Chondrocyte (in vitro differentiated cells): ENCODE measurements at places on chromosomes 16 and 17. TPM values are rescaled to one million over a fixed set of nuclear protein-coding genes. Genes with fewer than 3 reads are reported as not detected.

SLC16A11 gene
- total RNA-seq = 0.41 to 0.85 TPM (median 0.47 TPM) in 3 replicates

FSCN2 gene
- total RNA-seq = 4.1 to 6.1 TPM (median 5.3 TPM) in 3 replicates

MT1A gene
- 1.1 TPM in 1 of 3 replicates, not detected in the others for total RNA-seq

PRSS53 gene
- 3.3 to 7.0 TPM (median 5.9 TPM) in 3 replicates for total RNA-seq

CCL5 gene
- total RNA-seq = not detected in 3 replicates

TBX4 gene
- not detected in 3 replicates for total RNA-seq

TP53I13 gene
- total RNA-seq = 44.6 to 49.8 TPM (median 48.3 TPM) in 3 replicates

C17orf100 gene
- total RNA-seq = 2.0 to 3.0 TPM (median 2.9 TPM) in 3 replicates

ABCA6 gene
- total RNA-seq = 0.26 to 0.46 TPM (median 0.30 TPM) in 3 replicates

C16orf89 gene
- total RNA-seq = not detected in 3 replicates

GLTPD2 gene
- not detected in 3 replicates for total RNA-seq

CHRNE gene
- 0.22 to 0.35 TPM in 2 of 3 replicates, not detected in the other for total RNA-seq

RNF157 gene
- total RNA-seq = 1.1 to 1.5 TPM (median 1.4 TPM) in 3 replicates

C1QTNF8 gene
- total RNA-seq = not detected in 3 replicates

HOXB5 gene
- total RNA-seq = not detected in 3 replicates

DOC2B gene
- 0.31 to 0.64 TPM (median 0.32 TPM) in 3 replicates for total RNA-seq

PIGL gene
- 15.9 to 21.9 TPM (median 19.1 TPM) in 3 replicates for total RNA-seq

CTRB2 gene
- total RNA-seq = not detected in 3 replicates

FAM222B gene
- 18.5 to 22.7 TPM (median 21.0 TPM) in 3 replicates for total RNA-seq

MMP25 gene
- total RNA-seq = 0.34 TPM in 1 of 3 replicates, not detected in the others

SLC13A2 gene
- total RNA-seq = not detected in 3 replicates

MT1B gene
- not detected in 3 replicates for total RNA-seq

AXIN2 gene
- total RNA-seq = 3.3 to 6.1 TPM (median 3.7 TPM) in 3 replicates

ARHGDIG gene
- 0.82 to 4.0 TPM (median 3.7 TPM) in 3 replicates for total RNA-seq

KRT28 gene
- total RNA-seq = not detected in 3 replicates

EVPL gene
- not detected in 3 replicates for total RNA-seq

ARMC5 gene
- total RNA-seq = 12.2 to 13.2 TPM (median 12.4 TPM) in 3 replicates

OTOP2 gene
- total RNA-seq = not detected in 3 replicates

MYH13 gene
- not detected in 3 replicates for total RNA-seq

NPIPB6 gene
- total RNA-seq = 1.9 to 4.6 TPM (median 3.4 TPM) in 3 replicates

NTN1 gene
- total RNA-seq = 3.3 to 4.3 TPM (median 4.0 TPM) in 3 replicates

SLFN13 gene
- 4.5 to 5.0 TPM (median 4.9 TPM) in 3 replicates for total RNA-seq

TBX6 gene
- 0.34 to 0.59 TPM (median 0.55 TPM) in 3 replicates for total RNA-seq

MYL4 gene
- 0.51 to 1.9 TPM (median 1.1 TPM) in 3 replicates for total RNA-seq

LCAT gene
- total RNA-seq = 35.8 to 43.1 TPM (median 38.2 TPM) in 3 replicates
